Stimulated activated CD8-positive, alpha-beta memory T cell treated with anti-CD3 and anti-CD28 coated beads, Interleukin-4, amount 100 ng/mL, for 48 hours (primary cell): ENCODE measurements at places on chromosomes 4 and X.

DNA sequence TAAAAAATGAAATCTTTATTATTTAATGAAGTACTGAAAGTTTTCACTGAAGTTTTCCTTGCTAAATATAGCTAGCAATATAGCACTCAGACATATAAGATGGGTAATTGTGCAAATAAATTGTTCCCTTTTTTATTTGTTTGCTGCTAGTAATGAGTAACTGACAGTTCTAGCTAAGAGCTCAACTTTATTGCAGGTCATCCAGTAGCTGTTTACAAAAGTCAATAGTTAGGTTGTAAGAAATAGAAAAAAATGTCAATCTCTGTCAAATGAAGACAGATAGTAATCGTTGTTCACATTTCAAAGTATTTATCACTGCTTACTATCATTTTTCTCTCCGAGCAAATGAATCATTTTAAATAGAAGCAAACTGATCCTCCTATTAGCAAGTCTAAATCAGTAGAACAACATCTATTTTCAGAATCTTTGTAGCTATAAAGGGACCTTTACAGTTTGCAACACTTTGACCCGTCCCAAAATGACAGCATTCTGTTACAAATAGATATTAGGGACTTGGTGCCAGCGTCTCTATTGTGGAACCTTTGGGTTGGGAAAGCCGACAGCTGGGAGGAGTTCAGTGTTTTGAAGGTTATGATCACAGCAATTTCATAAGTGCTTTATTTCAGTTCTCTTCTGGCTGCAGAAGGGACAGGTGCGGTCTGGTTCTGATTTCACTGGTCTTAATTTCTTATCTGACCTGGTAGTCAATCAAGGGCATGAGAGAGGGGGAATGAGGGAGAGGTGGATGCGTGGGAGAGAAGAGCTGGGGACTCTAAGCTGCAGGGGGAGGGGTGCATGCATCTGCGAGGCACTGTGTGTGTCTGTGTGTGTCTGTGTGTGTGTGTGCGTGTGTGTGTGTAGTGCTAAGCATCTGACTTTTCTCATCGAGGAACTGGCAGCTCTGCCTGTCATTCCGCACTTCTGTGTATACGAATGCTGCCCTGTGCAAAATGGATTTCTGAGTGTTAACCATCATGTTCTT is 227.9 kb upstream of the PITX2 start:
- no peak for DNase-seq

- no peak for DNase-seq
Observed at GRCh38 chr4:56215901-56216300, 171.4 kb downstream of the AASDH start.

- no peak for DNase-seq
Observed at GRCh38 chrX:38233891-38234667, 13.4 kb upstream of the SRPX start.

GRCh38 chr4:54683616-54684346 is 26.0 kb downstream of the KIT start:
- DNase-seq = peak; percentile 58

- no peak for DNase-seq
Observed at GRCh38 chr4:1547856-1548826, 136.0 kb downstream of the FAM53A start.

DNA sequence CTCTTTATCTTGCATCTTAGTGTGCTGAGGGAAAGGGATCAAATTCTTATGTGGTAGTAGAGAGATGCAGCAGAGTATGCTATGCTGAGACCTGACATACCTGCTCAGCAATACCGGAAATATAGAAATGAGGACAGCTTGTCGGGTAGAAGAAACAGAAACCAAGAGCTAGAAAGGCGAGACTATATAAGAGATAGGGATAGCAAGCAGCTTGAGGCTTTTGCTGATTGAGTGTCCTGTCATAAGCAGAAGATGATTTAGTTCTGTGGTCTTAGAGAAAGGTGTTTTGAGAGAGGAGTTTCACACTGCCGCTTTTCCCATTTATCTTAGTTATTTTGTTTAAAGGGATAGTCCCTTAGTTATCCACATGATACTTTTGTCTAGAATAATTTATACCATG is 31.7 kb downstream of the USP9X start:
- no peak for DNase-seq

DNA sequence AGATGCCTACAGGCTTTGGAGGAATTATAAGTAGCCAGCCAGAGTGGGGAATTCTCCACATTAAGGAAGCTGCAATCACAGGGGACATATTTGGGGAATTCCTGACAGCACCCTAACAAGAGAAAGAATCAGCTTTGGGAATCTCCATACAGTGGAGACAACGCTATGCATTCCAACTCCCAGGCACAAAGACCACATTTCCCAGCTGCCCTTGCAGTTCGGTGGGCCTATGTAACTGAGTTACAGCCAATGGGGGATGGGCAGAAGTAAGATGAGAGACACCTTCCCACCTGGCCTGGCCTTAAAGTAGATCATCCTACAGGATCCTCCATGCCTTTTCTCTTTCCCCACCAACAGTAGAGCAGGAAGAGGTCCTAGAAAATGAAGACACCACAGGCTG is 43.4 kb upstream of the CCKAR start:
- no peak for DNase-seq

- DNase-seq = no peak
Observed at GRCh38 chrX:100083211-100083610, 326.9 kb downstream of the PCDH19 start.

DNA sequence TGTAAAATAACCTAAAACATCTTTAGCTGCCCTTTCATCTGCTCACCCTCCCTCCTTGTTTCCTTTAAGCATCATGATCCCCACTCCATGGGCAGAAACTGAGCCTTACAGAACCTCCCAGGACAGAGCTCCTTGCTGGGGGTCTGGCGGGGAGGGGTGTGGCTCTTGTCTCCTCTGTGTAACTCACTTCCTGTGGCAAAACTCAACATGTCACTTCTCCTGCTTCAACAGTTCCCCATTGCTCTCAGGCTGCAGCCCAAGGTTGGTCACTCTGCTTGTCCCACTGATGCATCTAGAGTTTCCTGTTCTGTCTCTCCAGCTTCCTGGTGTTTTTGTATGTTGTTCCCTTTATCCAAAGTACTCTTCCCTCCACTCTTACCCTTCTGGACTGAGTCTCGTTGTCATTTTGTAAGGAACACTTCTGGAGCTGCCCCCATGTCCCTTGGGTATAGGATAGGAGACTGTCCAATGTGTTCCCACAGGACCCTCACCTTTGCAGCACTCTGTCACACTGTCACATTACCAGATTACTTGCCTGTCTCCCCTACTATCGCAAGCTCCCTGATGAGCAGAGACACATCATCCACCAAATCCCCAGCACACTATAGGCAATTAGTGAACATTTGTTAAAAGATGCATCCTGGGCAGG is 19.6 kb downstream of the TMEM31 start:
- no peak for DNase-seq
